ENCODE measurements at places on chromosomes 2 and 18.

DNA sequence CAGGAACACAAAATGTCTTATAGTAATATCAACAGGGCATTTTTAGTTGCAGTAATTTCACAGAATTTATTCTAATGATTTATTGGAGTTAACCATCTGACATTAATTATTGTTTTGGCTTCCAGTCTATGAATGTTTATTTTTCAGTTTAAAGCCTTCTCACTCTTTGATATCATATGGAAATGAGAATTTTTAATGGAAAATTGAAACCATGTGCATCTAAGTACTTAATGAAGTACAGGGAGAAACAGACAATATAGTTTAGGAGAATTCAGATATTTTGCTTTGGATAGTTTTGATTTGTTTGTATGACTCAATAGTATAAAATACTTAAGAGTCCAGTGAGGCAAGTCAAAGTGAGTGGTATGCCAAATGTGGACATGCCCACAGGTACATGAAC is 126.1 kb downstream of the OLA1 start:
- DNase-seq, result no peak

DNA sequence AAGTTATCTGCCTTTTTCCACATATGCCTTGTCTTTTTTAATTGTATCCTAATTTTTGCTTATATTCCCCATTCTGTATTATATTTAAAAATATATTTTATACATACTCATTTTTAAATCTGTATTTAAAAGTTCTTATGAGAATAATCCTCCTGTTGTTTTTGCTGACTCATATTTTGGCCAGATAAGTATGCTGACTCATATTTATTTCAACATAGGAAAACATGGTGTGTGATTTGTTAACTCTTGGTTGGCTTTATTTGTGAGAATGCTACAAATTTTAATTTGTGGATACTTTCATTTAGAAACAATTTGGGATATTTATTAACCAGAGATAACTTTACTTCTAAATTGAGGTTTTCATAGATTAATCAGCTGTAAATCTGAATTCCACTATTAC is 587.7 kb downstream of the CPS1 start:
- DNase-seq, result no peak

GRCh38 chr2:43407935-43408334 is 181.5 kb upstream of the ZFP36L2 start:
- no peak for DNase-seq

DNA sequence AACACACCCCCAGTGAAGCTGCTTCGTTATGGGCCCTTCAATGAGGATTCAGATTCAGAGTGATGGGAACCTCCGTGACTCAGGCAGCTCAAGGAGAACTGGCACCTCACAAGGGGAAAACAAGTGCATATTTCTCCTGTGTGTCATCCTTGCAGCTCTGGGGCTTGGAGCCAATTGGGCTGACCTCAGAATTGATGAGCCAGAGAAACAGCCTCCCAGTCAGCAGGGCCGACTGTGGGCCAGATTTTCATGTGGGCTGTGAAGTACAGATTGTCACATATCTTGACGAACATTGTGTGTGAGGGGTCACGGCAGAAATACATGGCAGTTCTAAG is 189.6 kb upstream of the SP5 start:
- no peak for DNase-seq

GRCh38 chr2:62370321-62371250 is 135.4 kb downstream of the TMEM17 start:
- DNase-seq, result no peak

DNA sequence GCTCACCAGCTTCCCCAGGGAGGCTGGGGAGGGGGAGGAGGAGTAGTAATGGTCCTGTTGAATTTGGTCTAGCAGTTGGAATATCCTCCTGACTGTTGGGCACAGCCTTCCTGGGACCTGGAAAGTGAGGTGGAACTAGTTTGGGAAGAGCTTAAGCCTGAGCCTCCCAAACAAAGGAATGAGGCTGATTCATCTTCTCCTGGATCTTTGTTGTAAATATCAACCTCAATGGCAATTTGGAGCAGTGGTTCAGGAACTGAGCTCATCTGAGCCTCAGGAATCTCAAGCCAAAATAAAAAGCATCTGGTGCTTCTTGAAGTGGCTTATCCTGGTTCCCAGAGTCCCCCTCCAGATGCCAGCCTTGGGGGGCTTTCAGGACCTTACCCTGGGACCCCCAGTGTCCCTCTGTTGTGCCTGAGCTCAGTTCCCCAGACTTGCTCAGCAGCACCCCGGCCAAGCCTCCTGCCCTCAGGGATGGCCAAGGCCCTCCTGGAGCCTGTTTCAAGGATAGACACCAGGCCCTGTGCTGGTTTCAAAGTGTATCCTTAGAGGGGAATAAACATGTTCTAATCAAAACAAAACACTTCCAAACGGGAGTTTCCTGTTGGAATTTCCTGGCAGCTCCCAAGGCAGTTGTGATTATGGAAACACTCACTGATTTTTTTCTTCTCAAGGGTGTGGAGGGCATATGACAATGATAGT is 112.6 kb downstream of the DDX1 start:
- DNase-seq, result no peak

- no peak for DNase-seq
Observed at GRCh38 chr2:226687641-226688253, 111.9 kb downstream of the IRS1 start.

GRCh38 chr2:222052934-222053367 is 245.8 kb downstream of the PAX3 start:
- DNase-seq, result no peak

DNA sequence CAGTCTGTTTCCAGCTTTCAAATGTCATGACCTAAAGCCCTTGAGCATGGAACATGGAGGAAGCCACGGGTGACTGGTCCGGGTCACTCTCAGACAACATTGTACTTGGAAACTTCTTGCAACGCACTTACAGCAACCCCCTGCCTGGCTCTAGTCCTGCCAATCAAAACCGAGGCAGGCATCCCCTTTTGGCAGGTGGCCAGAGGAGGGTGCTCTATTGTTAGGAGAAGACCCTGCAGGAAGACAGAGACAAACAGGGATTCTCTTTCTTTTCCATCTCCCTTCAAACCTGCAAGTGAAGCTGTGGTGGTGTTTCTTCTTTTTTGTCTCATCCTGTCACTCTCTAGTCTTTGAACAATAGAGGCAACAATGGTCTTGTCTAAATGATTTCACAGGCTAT is 667.2 kb downstream of the ZEB2 start:
- no peak for DNase-seq

- no peak for DNase-seq
Observed at GRCh38 chr2:75666911-75667310, 20.3 kb downstream of the MRPL19 start.

- DNase-seq, result no peak
Observed at GRCh38 chr2:168087401-168087800, 160.0 kb downstream of the STK39 start.

DNA sequence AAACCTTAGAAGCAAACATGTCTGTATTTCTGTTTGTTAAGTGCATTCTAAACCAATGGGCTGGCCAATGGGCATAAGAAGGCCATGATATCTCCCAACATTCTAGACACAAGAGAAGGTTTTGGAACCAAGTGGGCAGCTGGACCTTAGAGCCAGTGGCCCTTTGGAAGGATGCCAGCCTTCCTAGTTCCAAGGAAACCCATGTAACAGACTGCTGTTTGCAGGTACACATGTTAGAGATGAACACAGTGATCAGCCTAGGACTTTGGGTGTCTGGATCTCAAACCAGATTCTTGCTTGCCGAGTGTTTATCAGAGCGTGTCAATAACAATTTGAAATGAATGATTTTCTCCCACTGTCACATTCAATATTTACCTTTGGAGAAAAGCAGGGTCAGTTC is 97.5 kb upstream of the COPS8 start:
- no peak for DNase-seq

Measured in T-helper 2 cell treated with Interferon-gamma antibody and Interleukin-4, amounts not matched to agents 5 μg/mL and 100 μg/mL, for 36 hours (primary cell).